Uterus (tissue), 4 donors: ENCODE measurements at places on chromosomes 6 and 20. TPM values are rescaled to one million over a fixed set of nuclear protein-coding genes. Genes with fewer than 3 reads are reported as not detected.

DNA sequence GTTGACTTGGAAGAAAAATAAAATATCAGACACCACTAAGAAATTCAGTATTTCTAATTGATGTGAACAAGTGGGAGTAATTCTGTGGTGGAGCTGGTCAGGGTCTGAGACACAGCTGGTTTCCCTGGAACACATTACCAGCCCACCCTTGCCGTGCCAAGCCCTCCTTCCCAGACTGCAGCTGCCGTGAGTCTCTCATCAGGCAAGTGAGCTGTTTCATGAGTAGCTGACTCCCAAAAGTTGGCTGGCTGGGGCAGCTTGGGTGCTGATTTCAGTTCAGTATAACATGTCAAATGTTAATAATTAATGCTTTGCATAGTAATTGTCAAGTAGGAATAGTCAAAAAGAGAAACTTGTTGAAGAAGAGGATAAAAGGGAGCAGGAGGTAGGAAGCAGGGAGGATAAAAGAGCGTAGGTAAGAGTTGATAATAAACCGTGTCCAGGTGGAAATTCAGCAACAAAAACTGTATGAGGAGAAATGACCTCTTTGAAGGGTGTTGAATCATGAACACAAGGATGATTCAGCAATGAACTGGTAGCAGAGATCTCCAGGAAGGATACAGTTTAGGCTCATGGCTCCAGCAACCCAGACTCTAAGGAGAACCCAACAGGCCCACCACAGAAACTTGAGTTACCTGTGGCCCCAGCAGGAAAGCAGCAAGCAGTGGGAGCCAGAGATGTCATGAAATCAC is 110.9 kb upstream of the SSTR4 start:
- DNase-seq, result no peak

The FOXC1 gene
- total RNA-seq, result 7.1 TPM

The POM121L2 gene
- total RNA-seq, result not detected

DNA sequence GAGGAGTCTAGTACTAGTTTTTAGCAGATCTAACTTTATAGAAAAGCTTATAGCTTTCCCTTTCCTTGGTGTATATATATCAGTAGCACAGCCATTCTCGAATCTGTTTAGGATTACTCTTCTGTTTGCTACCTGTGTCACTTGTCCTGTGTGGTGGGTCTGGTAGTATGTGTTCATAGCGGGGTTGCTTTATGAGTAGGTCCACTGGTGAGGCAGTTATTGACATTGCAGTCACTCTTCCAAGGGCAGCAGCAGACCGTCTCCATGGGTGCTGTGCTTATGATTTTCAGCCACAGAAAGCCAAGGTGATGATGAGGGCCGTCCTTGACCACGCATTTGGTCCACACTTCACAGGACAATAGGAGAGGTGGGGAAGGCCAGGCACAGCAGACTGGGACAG is 171.5 kb downstream of the CDKAL1 start:
- DNase-seq, result no peak

DNA sequence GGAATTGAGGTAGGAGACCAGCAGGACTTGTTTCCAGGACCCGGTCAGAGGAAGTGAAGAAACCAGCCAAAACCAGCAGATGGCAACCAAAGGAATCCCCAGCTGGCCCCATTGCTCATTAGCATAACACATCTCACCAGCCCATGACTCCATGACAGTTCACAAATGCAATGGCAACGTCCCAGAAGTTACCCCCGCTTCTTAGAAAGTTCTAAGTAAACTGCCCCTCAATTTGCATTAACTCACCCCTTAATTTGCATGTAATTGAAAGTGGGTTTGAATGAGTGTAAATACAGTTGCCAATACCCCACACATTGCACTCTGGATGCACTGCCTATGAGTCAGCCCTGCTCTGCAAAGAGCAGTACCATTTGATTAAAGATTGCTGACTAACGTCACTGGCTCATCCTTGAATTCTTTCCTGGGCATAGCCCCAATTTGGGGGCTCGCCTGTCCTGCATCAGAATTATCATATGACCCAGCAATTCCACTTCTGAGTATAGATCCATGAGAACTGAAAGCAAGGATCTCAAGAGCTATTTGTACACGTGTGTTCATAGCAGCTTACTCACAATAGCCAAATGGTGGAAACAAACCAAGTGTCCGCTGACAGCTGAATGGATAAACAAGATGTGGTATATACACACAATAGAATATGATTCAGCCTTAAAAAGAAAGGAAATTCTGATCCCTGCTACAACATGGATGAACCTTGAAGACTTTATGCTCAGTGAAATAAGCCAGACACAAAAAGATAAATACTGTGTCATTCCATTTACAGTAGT is 36.4 kb downstream of the MYLK4 start:
- no peak for DNase-seq

The DACT2 gene
- 9.6 TPM for total RNA-seq

DNA sequence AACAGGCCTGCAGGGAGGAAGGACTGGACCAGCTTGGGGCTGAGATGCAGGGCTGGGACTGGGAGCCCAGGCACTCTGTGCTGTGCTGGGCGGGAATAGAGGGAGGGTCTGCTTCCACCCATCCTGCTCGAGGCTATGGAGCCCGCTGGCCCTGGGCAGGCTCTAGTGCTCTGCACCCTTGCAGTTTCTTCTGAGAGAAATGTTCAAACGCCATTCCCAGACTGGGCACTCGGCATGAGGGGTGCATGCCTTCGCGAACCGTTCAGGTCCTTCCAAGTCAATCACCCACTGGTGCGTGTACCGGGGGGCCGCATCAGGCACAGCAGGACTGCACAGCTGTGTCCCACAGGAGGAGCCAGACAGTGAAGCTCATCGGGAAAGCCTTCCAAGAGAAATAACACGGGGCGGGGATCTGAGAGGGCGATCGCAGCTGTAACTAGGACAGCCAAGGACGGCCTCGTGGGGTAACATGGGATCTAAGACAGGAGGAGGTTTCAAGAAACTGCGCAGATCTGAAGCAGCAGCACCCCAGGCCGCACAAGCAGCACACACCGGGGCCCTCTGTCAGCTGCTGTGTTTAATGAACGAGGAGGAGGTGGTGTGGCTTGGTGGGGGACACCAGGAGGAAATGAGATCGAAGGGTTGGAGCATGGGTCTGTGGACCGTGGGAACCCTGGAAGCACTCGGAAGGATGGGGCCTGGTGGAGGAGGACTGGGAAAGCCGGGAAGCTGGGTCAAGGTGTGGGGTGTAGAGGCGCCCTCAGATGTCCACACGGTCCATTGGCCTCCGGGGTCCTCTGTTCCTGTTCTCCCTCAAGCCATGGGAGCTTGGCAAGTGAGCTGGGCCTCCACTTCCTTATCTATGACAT is 26.1 kb upstream of the PYGB start:
- DNase-seq, result peak; percentile 22

DNA sequence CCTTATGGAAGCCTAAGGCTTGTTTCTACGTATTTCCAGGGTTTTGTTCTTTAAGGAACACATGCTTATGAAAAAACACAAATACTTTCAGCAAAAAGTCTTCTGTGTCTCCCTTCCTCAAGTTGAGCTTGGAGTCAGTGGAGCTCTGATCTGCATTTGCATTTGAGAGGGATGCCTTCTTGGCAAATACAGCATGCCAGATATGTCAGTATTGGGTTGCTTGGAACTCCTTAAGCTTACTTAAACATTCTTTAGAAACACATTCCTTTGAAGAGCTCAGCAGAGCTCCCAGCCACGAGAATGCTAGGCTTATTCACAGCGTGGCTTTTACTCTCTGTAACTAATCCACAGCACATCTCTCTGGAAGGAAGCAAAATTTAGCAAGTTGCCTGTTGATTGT is 68.3 kb downstream of the ANKRD6 start:
- no peak for DNase-seq

DNA sequence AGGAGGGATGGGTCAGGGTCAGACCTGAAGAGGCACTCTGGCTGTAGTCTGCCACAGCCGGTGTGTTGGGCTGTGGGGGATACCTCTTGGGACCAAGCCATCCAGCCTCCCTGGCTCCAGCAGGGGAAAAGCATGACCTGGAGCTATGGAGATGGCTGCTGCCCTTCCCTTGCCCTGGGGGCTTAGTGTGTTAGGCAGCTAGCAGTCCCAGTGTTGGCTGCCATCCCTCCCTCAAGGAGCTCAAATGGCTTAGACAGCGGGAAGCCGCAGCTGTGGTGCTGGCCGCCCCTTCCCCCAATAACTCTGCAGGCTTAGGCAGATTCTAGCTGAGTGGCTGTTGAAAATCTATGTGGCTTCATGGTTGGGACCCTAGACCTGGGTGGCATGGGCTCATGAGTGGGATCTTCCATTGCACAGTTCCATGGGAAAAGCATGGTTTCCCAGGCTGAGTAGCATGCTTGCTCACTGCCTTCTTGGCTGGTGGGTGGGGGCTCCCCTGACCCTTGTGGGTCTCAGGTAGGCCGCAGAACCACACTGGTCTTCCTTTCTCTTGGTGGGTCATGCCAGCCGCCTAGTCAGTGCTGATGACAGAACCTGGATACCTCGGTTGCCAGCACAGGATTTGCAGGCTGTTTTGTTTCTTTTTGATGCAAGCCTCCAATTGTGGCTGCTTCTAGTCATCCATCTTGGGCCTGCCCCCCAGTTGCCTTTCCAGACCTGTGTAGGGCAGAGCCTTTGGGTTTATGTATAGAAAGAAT is 69.0 kb upstream of the AHI1 start:
- DNase-seq, result no peak

DNA sequence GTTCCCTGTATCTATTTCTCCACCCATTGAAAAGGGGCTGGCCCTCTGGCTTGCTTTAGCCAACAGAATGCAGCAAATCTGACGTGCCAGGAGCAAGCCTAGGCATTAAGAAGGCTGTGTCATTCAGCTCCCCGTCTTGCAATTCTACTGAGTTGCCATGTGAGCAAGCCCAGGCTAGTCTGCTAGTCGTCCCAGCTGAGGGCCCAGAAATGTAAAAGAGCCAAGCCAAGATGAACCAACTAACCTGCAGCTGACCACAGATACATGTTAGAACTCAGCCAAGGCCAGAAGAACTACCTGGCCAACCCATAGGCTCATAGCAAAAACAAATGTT is 30.1 kb downstream of the PREP start:
- DNase-seq, result no peak

The NNAT gene
- 1.5 TPM for total RNA-seq

- DNase-seq, result no peak
Measured at GRCh38 chr6:106512968-106513574, 116.2 kb downstream of the RTN4IP1 start.

The HLA-DMB gene
- 16.9 TPM for total RNA-seq

- DNase-seq, result no peak
Measured at GRCh38 chr6:25387911-25388310, 108.7 kb downstream of the CARMIL1 start.

DNA sequence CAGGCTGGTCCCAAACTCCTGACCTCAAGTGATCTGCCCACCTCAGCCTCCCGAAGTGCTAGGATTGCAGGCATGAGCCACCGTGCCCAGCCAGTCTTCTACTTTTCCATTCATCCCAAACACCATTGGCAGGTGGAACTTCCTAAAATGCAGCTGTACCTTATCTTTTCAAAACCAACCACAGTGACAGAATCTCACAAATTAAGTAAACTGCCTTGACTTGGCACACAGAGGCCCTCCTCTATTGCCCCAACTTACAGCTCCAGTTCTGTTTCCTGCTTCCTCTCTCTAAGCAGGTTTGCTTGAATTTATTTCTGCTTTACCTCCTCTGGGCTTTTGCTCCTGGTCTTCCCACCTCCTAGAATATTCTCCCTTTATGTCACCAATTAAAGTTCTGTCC is 7.6 kb downstream of the MYB start:
- no peak for DNase-seq

The DCDC2 gene
- total RNA-seq, result 1.0 TPM

- DNase-seq, result no peak
Measured at GRCh38 chr6:25685251-25685650, 33.2 kb downstream of the SCGN start.

DNA sequence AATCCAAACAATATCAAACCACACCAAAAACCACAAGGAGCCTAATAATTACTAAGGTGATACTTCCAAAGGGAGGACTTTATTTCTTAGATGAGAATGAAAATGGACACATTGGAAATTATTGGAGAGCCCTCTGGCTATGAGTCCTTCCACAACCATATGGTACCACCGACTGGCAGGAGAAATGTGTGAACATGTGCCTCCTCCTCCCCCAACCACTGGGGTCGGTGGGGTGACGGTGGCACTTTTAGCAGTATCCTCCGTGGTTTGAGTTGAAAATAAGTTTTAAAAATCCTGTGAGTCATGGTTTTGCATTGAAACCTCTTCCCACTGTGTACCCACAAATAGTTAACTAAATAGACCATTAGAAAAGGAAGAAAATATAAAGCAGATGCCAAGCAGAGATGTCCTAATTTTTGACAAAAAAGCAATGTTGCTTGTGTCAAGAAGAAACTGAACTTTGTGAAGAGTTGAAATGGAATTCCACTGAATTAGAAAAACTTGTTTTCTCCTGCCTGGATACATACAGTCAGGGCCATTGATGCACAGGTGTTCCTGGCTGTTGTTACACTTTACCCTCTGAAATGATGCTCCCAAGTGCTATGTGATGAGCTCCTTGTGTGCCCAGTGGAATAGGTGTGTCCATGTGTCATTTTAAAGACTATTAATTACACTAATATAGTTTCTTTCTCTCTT is 3.2 kb downstream of the EDN1 start:
- DNase-seq, result no peak

- no peak for DNase-seq
Measured at GRCh38 chr6:102961902-102962301, 1568.4 kb downstream of the GRIK2 start.

The NFATC2 gene
- total RNA-seq, result 12.1 TPM

DNA sequence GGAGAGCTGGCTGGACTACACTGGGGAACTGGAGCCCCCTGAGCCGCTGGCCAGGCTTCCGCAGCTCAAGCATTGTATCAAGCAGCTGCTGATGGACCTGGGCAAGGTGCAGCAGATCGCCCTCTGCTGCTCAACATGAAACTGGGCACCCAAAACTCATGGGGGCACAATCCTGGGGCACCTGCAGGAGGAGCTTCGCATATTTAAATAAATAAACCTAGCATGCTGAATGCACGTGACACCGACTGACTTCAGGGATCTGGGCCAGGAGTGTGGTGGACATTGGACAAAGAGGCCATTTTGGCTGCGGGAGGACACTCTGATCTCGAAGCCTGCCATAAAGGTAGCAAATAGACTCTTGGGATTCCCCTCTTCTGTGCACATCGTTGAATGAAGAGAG is 6.8 kb downstream of the SCAND1 start:
- DNase-seq, result no peak

GRCh38 chr6:122818866-122819265 is 29.8 kb downstream of the SMPDL3A start:
- no peak for DNase-seq

The C2 gene
- total RNA-seq, result 24.8 TPM
